Stimulated activated CD8-positive, alpha-beta memory T cell treated with anti-CD3 and anti-CD28 coated beads, Interleukin-7, amount 100 ng/mL, for 24 hours (primary cell): ENCODE measurements at places on chromosomes 5 and 9.

DNA sequence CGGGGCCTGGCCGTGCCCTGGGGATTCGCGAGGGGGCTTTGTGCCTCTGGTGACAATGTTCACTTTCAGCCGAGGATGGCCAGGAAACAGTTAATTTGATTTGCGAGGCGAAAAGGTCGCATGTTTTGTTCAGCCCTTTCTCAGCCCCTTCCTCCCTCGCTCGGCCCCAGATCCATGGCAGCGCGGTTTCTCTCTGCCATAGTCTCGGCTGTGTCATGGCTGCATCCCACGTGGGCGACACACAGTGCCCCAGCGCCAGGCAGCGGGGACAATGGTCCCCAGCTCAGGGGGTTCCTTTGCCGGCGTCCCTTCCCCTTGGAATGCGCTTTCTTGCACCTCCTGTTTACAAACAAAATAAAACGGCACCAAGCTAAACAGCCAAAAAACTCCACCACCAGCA lies 370.3 kb upstream of the IRX2 start:
- no peak for DNase-seq

- no peak for DNase-seq
Measured at GRCh38 chr5:122121479-122122465, 7.6 kb upstream of the ZNF474 start.

- DNase-seq: no peak
Measured at GRCh38 chr5:113243349-113243664, 191.5 kb downstream of the TSSK1B start.

GRCh38 chr5:34001241-34001841 lies 6.5 kb downstream of the AMACR start:
- no peak for DNase-seq

- DNase-seq: no peak
Measured at GRCh38 chr5:119966028-119966427, 336.7 kb downstream of the FAM170A start.

DNA sequence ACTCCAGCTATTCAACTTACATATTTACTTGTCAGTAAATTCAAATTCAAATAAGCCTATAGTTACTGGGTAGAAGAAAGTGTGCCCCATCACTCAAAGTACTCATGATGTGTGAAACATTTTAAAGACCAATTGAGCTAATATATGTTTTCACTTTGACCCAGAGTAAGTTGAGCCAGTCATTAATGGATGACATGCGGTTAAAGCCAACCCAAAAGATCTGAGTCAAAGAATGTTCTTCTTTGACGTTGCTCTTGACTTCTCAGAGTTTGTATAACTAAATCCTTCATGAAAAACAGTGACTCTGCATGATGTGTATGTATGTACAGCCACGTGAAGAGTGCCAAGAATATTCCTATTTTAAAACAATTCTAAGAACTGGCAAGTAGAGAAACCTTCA lies 237.4 kb downstream of the NR2F1-AS1 start:
- DNase-seq: no peak

GRCh38 chr5:141514330-141515133 lies 25.7 kb downstream of the PCDHGC5 start:
- DNase-seq: no peak

DNA sequence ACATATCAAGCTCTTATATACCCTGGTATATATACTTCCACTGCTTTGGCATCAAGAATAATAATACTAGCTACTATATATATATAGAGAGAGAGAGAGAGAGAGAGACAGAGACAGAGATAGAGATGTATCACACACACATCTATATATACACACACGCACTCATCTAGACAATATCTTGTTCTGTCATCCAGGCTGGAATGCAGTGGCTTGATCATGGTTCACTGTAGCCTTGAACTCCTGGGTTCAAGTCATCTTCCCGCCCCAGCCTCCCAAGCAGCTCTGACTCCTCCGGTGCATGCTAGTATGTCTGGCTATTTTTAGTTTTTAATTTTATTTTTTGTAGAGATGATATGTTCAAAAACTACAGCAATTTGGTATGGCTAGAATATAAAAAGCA lies 22.5 kb downstream of the ANKHD1 start:
- no peak for DNase-seq

GRCh38 chr5:146321571-146321970 lies 17.1 kb upstream of the POU4F3 start:
- DNase-seq: no peak

DNA sequence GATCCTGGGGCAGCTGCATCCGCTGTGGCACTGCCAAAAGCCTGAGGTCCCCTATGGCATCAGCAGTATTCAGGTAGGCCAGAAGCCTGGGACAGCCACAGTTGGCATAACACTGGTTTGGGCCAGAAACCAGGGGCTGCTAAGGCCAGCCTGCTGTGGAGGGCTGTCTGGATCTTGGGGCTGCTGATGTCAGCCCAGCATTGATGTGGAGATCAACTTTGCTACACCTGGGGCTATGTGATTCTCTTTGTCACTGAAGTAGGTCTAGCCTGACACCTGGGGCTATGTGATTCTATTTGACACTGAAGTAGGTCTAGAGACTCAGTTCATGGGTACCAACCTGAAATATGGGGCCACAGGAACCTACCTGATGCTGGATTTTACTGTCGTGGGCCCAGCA lies 411.5 kb downstream of the RASEF start:
- no peak for DNase-seq

- no peak for DNase-seq
Measured at GRCh38 chr5:60339691-60340201, 360.2 kb downstream of the DEPDC1B start.
